ENCODE measurements at places on chromosomes 13 and 19.
A peak's percentile ranks its signal among the peaks of the same experiment; 100 is the strongest.

DNA sequence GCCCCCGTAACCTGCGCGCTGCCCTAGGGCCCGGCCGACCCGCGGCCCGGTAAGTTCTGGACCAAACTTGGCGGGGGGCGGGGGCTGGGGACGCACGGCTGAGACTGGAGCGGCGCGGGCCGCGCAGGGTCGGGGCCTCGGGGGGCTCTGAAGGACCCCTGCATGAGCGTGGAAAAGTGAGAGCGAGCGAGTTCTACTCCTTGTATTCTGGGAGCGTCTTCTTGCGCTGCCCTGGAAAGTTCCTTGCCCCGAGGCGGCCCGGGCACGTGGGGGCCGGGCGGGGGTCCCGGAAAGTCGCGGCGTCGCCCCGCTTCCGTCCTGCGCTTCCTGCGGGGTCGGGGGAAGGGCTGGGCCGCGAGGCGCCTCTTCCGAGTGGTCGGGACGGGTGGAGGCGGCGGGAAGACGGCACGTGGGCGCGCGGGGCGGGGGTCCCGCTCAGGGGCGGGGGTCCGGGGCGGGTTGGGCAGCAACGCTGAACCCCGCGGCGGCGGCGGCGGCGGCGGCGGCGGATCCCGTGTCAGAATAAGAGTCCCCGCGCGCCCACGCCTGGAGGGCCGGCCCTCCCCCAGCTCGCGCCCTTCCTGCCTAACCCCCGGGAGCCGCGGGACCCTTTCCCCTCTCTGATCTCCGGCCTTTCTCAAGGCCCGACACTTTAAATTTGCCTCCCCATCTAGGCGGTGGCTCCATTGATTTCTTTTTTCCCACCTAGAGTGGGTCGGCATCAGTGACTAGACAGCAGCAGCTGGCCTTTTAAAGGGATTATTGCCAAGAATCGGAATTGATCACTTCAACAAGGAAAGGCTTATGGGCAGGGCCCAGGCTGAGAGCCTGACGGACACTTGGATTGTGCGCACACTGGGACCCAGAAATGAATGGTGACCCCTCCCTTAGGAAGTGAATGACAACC is 749 bp downstream of the GATAD2A start:
- DNase-seq, result peak; percentile 28

DNA sequence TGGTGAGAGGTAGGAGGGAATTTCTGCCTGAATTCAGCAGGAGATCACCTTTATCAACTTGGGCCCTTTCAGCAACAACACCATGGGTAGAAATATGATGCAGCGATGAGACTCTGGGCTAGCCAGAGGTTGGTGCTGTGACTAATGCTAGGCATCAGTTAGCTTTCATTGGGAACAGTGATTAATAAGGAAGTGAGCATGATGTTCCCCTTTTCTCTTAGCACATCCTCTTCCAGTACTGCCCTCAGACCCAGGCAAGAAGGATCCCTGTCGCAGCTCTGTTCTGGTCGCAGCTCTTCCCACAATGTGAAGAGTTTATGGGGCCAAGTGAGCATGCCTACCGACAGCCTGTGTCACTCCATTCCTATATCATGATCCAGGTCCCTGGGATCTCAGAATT is 100.5 kb downstream of the FLT1 start:
- no peak for DNase-seq

- no peak for DNase-seq
These were observed 2.1 kb downstream of the KCNK6 start for GRCh38 chr19:38321646-38322196.

GRCh38 chr19:16118489-16119033 is 6.9 kb downstream of the RAB8A start:
- no peak for DNase-seq

DNA sequence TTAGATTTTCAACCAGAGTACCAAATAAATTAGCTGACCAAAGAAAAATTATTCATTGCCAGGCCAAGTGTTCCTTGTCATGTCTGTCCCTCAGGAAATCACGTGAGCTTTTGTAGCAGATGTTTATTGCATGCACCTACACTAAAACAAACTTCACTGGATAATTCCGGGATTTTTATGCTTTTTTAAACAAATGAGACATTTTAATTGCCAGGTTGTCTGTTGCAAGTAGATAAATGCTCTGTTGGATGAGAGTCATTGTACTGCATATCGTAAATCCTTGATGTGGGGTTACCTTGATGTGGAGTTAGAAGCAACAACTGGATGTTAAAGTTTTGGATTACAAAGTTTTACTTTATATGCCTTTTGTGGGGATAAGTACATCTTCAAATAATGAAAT is 1187.7 kb upstream of the PCDH9 start:
- no peak for DNase-seq

DNA sequence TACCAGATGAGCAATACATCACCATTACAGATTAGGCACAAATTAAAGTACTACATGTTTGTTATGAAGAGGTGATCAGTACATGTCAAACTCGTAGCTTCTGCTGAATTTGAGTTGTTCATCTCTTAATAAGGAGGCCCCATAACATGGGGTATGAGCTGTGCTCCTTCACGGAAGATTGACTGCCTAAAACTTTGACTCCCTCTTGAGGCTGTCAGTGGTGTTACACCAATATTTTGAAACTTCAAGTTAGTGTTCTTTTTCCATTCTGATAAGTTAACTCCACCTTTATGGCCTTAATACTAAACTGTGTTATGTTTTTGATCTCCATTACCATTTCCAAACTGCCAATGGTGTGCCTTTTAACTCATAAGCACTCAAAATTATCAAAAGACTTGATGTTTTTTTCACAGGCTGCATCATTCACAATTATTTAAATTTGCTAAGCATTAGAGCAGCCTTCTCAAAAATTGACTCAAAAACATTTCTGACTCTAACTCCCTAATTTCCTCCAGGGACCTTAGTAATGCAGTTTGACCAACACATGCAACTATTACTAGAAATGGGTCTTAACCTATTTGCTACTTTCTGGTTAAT is 1591.5 kb downstream of the PCDH9 start:
- DNase-seq, result peak; percentile 33

GRCh38 chr19:1752757-1753728 is at the start of gene ONECUT3:
ONECUT3 (plus strand) TSS chr19:1753506; CDS start chr19:1753663, 157 bp downstream.
- DNase-seq, result no peak

DNA sequence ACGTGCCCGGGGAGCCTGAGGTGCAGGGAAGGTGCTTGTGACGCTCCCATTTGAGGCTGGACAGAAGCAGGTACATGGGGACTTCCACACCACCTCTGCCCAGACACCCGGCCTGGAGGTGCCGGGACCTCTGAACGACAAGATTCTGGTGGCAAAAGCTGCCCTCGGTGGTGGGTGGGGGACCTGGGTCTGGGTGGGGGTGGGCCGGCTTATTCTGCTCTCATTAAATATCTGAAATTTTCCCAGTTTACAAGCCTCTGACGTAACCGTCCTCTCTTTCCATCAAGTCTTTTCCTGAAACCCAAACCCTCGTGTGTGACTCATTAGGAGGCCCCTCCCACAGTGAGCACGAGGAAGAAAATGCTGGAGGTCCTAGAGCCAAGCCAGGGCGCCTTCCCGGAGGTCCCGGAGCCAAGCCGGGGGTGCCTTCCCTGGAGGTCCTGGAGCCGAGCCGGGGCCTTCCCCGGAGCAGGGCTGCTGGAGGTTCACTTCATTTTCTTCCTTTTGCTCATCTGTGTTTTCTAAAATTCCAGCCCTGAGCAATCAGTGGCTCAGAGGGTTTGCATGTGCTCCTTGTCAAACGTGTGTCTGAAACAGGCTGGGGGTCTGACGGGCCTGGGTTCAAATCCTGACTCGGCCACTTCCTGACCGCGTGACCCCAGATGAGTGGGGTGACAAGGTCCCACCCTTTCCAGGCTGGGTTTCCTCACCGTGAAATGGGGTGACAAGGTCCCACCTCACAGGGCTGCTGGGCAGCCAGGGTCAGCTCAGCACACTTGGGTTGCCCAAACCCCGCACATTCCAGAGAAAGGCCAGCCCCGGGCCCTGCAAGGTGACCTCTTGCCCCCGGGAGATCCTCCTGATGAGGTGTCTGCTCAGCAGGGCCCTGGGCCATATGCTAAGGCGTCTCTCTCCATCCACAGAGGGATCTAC is 10.0 kb downstream of the CFD start:
- DNase-seq, result no peak

DNA sequence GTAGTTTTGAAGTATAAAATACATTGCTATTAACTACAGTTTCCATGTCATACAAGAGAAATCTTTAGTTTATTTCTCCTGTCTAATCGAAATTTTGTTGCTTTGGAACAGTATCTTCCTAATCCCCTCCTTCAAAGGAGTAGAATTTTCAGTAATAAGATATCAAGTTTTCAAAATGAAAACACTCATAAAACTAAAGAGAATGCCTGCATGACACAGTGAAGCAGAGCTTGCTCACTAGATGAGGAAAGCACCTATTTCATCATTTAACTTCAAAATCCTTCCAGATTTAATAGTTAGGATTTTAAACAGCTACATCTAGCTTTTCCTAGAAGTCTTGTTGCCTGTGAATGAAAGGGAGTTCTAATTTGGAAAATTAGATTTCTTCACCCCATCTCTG is 80.8 kb downstream of the TNFSF11 start:
- DNase-seq, result no peak

DNA sequence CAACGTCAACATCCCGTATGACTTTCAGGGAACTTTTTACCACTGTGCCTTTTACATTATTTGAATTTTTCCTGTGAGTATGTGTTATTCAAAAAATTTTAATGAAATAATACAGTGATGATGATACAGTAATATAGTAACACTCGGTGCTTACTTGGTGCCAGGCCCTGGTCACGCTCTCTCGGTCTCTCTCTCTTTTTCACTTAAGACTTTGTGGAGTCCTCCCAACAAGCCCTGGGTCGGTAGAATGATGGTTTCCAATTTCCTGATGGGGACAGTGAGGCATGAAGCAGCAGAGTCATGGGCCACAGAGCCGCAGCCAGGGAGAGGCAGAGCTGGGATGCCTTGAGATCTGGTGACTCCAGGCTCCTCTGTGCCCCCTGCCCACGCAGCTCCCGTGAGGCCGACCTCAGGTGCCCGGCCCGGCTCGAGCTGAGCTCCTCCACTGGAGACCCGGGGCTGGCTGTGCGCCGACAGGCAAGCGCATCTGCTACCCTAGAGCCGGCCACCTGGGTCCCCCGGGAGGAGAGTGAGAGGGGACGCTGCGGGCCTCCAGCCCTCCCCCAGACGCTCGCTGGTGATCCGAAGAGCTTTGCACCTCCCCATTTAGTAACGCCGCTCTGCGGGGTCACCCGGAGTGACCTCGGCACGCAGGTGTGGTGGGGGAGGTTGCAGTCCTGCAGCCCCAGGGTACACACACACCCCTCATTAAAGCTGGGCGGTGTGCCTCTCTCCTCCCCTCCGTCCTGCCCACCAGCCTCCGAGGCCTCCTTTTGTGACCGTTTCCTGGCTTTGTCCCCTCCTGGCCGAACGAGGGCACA is 4.4 kb upstream of the SBK3 start:
- DNase-seq, result no peak

DNA sequence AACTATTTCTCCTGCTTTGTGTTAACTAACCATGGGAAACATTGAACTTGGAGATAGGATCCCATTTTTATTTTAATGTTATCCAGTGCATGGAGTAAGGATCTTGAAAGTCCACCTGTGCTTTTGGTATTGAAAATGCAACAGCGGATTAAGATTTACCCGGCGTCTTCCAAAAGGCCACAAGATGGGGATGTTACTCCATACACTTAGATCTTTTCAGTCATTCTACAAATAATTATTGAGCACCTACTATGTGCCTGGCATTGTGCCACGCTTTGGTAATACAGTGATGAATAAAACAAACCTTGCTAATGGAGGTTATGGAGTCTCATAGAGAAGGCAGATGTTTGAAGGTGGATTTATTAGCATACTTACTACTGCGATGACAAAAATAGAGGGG is 56.9 kb downstream of the RFC3 start:
- no peak for DNase-seq

GRCh38 chr19:7925171-7925851 is 624 bp downstream of the CTXN1 start:
- DNase-seq, result peak; percentile 44

GRCh38 chr13:101080616-101081015 is 335.7 kb downstream of the NALCN start:
- DNase-seq, result no peak

GRCh38 chr19:1026783-1027649 is 608 bp downstream of the CNN2 start:
- no peak for DNase-seq

- peak; percentile 66 for DNase-seq
These were observed 49.4 kb downstream of the LYL1 start for GRCh38 chr19:13053238-13053637.

GRCh38 chr13:52885141-52885540 is 36.7 kb upstream of the PCDH8 start:
- DNase-seq, result peak; percentile 5

- no peak for DNase-seq
These were observed 636 bp upstream of the FOXO1 start for GRCh38 chr13:40666933-40667621.

- DNase-seq, result no peak
These were observed 51.6 kb downstream of the UFM1 start for GRCh38 chr13:38401276-38401675.

- DNase-seq, result no peak
These were observed 146.2 kb downstream of the DCT start for GRCh38 chr13:94333131-94333820.

DNA sequence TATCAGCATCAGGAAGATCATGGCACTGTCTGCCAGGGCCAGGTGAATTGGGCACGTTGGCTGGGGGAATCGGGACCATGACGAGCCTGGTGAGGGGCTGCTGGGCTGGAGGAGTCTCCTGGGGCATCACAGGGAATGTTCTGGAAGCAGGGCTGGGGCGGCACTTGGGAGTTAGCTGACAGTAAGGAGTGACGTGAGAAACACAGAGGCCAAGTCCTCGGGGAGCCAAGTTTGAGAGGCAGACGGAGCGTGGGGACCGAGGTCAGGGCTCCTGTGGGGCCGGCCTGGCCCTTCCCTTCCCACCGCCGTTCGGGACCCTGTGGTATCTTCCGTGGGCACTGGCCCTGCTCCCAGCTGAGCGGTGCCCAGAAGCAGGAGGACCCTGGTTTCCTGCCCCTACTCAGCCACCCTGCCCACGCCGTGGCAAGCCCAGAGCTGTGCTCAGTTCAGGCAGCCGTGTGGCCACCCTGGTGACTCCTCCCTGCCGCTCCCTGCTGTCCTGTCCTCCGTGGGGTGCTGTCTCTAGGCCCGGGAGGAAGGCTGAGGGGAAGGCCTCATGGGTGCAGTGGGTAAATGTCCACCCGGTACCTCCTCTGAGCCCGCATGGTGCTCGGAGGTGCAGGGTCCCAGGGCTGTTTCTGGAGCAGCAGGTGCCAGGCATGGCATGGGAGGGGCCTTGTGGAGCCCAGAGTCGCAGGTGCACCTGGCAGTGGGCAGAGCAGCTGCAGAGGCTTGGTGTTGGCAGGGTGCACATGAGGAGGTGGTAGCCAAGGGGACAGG is 25.2 kb downstream of the CRTC1 start:
- DNase-seq, result no peak

GRCh38 chr13:101942535-101943157 is 459.2 kb downstream of the FGF14 start:
- no peak for DNase-seq

DNA sequence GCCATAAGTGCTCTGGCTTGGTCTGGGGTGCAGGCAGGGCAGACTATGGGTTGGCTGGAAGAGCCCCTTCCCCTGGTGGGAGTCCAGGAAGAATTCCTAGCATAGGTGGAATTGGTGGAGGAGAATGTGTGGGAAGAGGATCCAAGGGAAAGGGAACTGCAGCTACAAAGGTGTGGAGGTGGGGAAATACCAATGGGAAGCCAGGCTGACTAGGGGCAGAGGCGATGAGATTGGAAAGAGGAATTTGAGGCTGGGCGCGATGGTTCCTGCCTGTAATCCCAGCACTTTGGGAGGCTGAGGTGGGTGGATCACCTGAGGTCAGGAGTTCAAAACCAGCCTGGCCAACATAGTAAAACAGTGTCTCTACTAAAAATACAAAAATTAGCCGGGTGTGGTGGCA is 4.8 kb upstream of the SDHAF1 start:
- DNase-seq, result no peak
